NB4 (cell line): ENCODE measurements at places on chromosomes 7 and 10.
A peak's percentile ranks its signal among the peaks of the same experiment; 100 is the strongest.

GRCh38 chr7:2301511-2301863, 12.8 kb downstream of the SNX8 start:
- DNase-seq: no peak

- no peak for DNase-seq
Observed at GRCh38 chr7:135748770-135749169, at the start of gene FAM180A. Gene FAM180A (minus strand): TSS chr7:135748813. CDS start chr7:135748580, 233 bp downstream.

DNA sequence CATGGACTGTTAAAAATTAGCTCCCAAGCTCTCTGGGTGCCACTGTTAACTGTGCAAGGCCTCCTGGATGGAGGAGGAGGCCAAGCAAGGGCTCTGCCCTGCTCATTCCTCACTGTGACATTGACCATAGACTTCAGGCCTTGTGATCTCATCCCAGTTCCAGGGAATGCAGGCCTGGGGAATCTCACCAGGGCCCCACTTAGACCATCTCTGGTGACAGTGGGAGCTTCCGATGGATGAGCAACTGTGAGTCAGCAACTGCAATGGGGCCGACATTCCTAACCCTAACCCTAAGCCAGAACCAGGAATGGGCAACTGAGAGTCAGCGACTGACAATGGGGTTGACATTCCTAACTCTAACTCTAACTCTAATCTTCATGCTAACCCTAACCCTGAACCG, 50.4 kb upstream of the MSMB start:
- DNase-seq: no peak

GRCh38 chr7:74287303-74288033, 1.7 kb upstream of the CLIP2 start:
- DNase-seq: no peak

- DNase-seq: no peak
Observed at GRCh38 chr7:37448011-37448635, 541 bp downstream of the ELMO1 start.

DNA sequence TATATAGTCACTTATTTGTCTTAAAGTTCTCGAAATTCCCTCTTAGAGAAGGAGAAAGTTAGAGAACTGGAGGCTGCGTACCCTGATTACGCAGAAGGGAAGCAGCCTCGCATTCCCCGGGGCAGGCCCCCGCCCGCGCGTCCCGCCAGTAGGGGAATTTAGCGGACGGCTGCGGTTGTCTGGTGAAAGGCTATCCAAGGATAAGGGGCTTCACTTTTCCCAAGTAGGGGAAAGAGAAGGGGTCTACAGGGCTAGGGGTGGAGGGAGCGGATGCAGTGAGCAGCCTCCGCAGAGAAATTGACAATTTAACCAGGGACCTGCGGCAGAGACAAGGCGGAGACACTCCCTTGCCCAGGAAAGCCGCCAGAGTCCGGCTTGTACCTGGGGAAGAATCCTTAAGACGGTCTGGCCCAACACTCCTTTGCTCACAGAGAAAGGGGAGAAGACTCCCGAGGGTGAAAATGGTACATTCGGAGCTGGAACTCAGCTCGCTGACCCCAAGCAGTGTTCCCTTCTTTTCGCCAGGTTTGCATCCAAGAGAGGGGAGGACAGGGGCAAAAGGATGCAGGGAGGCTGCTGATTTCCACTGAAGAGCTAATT, 994 bp upstream of the MAGI2 start:
- DNase-seq: no peak

GRCh38 chr7:123712619-123713018, 36.2 kb downstream of the WASL start:
- DNase-seq: peak; percentile 60

DNA sequence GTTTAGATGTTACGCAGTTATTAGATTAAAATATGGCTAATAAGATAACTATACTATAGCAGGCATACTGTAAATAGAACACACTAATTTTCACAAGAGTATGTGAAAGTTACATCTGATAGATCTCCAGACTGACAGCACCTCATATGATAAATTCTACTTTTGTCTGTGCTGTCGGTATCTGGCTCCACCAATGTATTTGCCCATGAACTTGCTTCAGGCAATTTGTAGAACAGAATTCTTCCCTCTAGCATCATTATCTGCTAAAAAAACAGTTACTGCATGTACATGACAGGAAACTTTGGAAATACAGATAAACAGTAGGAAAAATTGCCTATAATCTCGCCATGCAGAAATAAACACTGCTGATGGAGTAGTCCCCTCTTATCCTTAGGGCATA, 137.7 kb downstream of the WNT2 start:
- DNase-seq: no peak

DNA sequence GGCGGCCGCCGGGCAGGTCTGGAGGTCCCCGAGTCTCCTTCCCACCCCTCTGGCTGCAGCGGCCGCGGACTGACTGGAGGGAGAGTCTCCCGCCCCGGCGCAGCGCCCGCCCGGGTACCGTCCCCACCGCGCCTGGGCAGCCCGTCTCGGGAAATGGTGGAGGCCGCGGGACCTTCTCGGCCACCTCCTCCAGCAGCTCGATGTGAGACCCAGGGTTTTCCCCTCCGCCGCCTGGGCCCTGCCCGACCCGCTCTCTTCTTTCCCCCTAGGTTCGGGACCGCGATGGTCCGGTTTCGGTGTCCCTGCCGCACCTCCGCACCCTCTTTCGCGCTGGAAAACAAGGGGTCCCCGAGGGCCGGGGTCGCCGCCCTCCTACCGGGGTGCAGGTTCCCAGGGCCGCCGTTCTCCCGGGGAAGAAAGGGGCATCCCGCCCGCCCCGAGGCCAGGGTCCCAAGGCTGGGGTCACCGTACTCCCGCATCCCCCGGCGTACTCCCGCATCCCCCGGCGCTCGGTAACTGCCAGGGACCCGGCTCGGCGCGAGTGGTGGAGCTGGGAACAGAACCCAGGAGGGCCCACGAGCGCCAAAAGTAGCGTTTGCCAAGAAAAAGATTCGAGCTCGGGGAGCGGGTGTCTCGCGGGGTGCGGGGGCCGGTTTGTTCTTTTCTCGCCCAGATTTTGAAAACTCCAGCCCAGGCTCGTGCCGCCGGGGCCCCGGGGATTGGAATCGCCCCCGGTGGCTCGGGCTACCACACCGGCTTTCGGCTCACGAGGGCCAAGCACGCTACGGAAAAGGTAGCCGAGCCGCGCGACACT, 3.4 kb downstream of the TNRC18 start:
- DNase-seq: peak; percentile 70

- DNase-seq: no peak
Observed at GRCh38 chr7:135862586-135863340, 114.2 kb upstream of the FAM180A start.

GRCh38 chr7:19928247-19928646, 154.8 kb upstream of the TMEM196 start:
- DNase-seq: no peak

GRCh38 chr10:43217563-43218205, 49.2 kb downstream of the RASGEF1A start:
- DNase-seq: no peak
